Smooth muscle cell of the coronary artery (primary cell): ENCODE measurements at places on chromosomes 13 and 19. TPM values are rescaled to one million over a fixed set of nuclear protein-coding genes. Genes with fewer than 3 reads are reported as not detected.

The APOC4 gene
- total RNA-seq, result not detected in 2 replicates

The LILRA1 gene
- total RNA-seq, result not detected in 2 replicates

The CEACAM8 gene
- not detected in 2 replicates for total RNA-seq

The PGLYRP1 gene
- not detected in 2 replicates for total RNA-seq

The RASL11A gene
- 2.5 and 11.7 TPM in 2 replicates for total RNA-seq

The ZNF580 gene
- 3.6 and 6.4 TPM in 2 replicates for total RNA-seq

The PET100 gene
- 35.3 and 48.3 TPM in 2 replicates for total RNA-seq

The FAAP24 gene
- total RNA-seq, result 1.5 and 1.7 TPM in 2 replicates

The KRTDAP gene
- not detected in 2 replicates for total RNA-seq

The LCP1 gene
- 1.2 TPM in 1 of 2 replicates, not detected in the other for total RNA-seq

The RAP2A gene
- total RNA-seq, result 31.8 and 88.6 TPM in 2 replicates
